Activated T-helper 2 cell treated with anti-CD3 and anti-CD28 coated beads, Interferon-gamma antibody, Interleukin-2, Interleukin-4, amounts not matched to agents 10 μg/mL and 5 μg/mL and 100 μg/mL, durations not matched to agents 14 hours and 24 hours and 36 hours (primary cell): ENCODE measurements at places on chromosomes 4 and X. TPM values are rescaled to one million over a fixed set of nuclear protein-coding genes. Genes with fewer than 3 reads are reported as not detected.

DNA sequence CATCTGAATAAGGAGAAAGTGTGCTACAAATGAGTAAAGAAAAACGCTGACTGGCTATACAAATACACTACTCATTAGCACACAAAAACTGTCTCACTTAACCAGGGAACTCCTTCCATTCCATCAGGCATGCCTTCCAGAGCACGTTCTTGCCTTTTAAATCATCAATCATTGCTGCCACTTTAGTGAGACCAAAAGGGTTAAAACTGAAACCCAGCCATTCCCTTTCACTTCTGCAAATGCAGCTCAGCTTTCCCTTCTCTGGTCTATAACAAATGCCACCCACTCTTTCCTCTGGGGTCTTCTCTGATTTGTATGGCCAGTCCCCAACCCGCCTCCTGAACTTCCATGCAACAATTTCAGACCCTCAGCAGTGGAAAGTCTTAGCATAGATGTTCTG lies 231.5 kb downstream of the TRIML1 start:
- DNase-seq, result no peak

GRCh38 chr4:126661194-126661593 lies 971.6 kb upstream of the INTU start:
- no peak for DNase-seq

DNA sequence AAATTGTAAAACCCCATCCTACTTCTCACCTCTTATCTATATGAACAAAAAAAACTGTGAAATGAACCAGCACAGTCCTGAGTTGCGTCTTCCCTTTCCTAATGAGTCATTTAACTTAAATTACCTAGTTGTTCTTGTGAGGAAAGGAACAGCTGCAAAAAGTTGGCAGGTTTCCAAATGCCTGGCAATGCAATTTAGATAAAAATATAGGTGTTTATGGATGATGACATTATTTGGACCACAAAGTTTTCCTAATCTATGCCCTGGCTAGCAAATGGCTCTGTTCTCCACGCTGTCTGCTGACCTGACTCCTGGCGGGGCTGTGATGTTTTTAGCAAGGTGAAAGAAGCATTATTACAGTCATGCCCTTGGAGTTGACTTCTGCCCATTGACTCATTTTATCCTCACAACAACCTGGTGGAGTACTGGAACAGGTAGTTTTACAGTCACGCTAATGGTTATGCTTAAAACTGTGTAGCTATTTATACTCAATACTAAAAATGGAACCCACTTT lies 29.8 kb upstream of the RELL1 start:
- DNase-seq, result peak; percentile 11

DNA sequence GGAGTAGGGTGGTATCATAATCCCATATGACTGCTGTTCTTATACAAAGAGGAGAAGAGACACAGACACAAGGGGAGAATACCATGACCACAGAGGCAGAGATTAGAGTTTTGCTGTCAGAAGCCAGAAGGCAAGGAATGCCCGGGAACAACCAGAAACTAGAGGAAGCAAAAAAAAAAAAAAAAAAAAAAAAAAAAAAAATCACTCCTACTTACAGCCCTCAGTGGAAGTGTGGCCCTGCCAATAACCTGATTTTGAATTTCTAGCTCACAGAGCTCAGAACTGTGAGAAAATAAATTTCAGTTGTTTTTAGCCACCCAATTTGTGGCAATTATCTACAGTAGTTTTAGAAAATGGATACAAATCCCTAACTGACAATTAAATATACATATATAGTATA lies 30.4 kb upstream of the UBE2NL start:
- no peak for DNase-seq

- DNase-seq, result no peak
Measured at GRCh38 chr4:16218950-16219349, 7.3 kb downstream of the TAPT1 start.

OPHN1 gene
- total RNA-seq, result 0.07 and 0.21 TPM in 2 replicates

UCP1 gene
- total RNA-seq, result not detected in 2 replicates

ADRA2C gene
- not detected in 2 replicates for total RNA-seq

MCTS1 gene
- 66.3 and 68.7 TPM in 2 replicates for total RNA-seq
